ENCODE measurements at places on chromosomes 6 and 20.

GRCh38 chr6:23316131-23316530 is 746.8 kb downstream of the HDGFL1 start:
- no peak for DNase-seq

DNA sequence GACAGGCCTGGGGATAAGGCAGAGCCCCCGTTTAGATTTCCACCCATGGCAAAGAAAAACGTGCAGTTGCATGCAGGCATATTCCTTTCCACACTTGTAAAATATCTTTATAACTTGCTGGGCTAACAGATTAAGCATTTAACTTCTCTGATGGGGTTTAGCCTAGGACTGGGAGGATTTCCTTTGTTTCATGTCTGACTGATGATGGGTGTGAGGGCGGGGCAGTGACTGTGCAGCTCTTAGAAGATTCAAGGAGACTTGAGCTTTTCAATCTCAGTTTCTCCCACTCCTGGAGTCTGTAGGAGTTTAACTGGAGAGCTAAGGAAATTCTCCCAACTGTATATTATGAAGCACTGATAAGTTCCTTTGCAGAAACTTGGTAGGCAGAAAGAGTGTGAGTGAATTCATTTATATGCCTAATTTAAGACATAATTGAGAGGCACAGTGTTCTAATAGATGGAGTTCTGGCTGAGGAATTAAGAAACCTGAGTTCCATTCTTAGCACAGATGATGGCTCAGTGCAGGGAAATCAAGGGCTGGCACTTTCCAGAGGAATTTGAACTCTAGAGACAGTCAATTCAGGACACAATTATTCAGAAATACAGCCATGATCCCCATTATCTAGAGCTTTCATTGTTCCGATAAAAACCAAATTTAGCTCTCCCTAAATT is 214.6 kb upstream of the CNR1 start:
- DNase-seq: no peak

GRCh38 chr6:147133669-147134068 is 70.5 kb upstream of the STXBP5 start:
- no peak for DNase-seq

DNA sequence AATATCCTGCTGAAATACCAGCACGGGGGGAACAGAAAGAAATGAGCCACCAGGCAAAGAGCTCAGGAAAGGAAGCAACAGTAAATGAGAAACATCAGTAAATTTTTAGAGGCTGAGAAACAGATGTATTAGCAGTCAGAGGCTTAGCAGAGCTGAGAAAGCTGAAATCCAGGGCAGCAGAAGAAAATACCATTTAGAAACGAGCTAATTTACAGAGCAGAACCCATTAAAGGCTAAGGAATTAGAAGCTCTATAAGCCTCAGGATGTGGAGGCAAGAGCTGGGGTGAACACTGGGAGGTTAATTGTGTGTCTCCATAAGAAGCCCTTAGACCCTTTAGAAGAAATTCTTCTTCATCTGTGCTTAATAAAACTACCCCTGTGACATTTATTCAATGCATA is 178.6 kb upstream of the RGS17 start:
- no peak for DNase-seq

DNA sequence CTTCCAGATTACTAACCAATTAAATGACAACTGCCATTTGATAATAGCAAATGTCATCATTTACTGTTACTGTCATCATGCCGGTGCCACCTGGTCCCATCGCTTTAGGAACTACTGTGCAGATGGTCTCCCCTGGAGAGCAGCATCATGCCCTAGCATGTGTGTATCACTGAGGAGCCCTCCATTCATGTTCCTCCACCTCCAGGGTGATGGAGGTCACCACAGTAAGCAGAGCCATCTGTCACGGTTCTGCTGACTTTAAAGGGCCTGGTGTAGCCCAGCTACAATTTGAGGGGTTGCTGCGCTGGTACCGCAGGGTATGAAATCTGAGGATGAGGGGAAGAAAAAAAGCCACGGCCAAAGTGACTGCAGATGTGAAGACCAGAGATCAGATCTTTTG is 118.8 kb upstream of the KCNK16 start:
- no peak for DNase-seq

GRCh38 chr6:114249522-114249921 is 93.3 kb downstream of the HS3ST5 start:
- no peak for DNase-seq

- peak; percentile 95 for DNase-seq
These were observed at the start of gene B4GALT5 for GRCh38 chr20:49713753-49714712. B4GALT5 (minus strand) TSS chr20:49713878; CDS start chr20:49713690, 188 bp downstream.

DNA sequence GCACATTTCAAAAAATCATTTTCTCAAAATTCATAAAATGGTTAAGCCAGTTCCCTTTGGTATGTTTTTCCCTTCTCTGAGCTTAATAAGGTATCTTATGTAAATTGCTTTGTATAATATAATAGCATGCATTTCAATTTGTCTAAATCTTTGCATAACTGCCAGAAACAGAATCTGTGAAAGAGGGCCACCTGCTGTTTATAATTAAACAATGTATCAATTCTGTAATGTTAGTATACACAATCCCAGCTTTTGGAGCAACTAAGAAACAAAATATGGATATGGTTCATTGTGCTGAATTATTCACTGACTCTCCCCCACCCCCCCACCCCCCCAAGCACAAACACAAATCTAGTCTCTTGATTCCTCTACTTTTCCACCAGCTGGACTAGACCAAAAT is 54.8 kb downstream of the GPX5 start:
- DNase-seq: peak; percentile 6

DNA sequence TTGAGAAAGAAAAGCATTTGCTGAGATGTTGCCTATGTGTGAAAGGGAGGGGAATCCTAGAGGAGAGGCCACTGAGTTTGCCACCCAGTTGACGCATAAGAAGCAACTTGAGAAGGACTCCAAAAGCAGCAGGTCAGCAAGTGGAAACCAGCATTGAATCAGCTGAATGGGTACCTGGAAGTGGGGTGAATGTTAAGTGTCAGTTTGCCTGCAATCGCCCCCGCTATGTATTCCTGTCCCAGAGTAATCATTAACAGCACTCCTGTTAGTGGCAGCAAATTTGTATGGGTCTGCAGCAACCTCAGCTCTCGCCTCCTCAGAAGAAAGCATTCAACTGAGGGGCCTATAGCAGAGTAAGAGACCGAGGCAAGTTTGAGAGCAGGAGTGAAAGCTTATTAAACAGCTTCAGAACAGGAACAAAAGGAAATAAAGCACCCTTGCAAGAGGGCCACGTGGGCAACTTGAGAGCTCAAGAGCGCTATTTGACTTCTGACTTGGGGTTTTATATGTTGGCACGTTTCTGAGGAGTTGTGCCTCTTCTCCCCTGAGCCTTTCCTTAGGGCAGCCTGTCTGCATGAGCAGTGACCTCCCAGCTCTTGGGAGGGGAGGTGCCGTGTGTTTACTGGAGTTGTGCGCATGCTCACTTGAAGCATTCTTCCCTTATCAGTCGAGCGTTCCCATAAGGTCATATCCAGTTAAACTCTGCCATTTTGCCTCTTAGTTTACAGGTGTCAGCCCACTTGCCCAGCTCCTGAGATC is 122.6 kb upstream of the PHACTR1 start:
- DNase-seq: no peak

DNA sequence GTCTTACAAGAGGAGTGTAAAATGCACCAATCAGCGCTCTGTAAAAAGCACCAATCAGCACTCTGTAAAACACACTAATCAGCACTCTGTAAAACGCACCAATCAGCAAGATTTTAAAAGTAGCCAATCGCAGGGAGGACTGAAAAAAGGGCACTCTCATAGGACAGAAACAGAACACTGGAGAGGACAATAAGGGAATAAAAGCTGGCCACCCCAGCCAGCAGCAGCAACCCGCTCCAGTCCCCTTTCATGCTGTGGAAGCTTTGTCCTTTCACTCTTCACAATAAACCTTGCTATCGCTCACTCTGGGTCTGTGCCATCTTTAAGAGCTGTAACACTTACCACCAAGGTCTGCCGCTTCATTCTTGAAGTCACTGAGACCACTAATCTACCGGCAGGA is 1.7 kb upstream of the AIG1 start:
- no peak for DNase-seq

- no peak for DNase-seq
These were observed 10.8 kb upstream of the BFSP1 start for GRCh38 chr20:17541996-17542395.

DNA sequence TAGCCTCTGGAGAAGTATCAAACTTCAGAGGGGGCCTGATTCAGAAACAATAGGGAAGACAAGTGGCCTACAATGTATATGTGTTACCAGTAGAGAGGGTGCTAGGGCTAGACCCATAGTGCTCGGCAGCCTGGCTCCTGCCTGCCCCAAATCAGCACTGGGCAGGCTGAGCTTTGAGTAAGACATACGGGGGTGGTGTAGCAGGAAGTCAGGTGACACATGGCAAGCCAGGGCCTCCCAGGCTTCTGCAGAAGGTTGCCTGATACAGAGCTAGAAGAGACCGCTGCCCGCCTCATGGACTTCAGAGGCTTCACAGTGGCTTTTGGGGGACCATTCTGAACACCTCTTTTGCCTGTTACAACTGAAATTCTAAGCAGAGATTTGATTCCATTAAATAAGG is 43.4 kb downstream of the RALY start:
- DNase-seq: no peak

GRCh38 chr20:48904566-48905296 is 16.8 kb upstream of the ARFGEF2 start:
- DNase-seq: peak; percentile 82

GRCh38 chr20:62067547-62068260 is 2.0 kb upstream of the TAF4 start:
- DNase-seq: no peak

DNA sequence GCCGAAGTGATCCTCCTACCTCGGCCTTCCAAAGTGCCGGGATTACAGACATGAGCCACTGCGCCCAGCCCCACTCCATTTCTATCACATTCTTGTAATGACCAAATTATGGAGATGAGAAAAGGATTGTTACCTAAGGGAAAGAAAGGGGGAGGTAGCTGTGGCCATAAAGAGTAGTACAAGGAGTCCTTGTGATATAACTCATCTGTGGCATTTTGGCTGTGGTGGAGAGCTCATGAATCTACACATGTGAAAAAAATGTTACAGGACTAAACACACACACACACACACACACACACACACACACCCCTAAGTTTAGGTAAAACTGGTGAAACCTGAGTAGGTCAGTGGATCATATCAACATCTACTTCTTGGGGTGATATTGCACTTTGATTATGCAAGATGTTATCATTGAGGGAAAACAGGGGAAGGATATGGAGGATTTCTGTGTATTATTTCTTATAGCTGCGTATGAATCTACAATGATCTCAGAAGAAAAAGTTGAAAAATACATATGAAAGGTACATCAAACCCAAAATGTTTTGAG is 251.5 kb downstream of the TSHZ2 start:
- no peak for DNase-seq

DNA sequence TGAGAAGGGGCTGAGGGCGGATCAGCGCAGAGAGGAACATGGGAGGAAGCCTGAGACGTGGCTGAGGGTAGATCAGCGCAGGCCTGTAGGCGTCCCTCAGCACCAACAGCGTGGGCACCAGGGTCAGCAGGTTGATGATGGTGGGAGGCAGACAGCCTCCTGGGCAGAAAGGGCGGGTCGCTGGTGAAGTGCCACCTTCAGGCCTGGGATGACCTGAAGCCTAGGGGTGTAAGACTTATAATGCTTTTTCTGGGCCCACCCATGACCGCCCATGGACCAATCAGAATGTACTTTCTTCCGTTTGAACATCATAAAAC is 462.1 kb downstream of the TBC1D32 start:
- no peak for DNase-seq

- DNase-seq: no peak
These were observed 18.0 kb downstream of the HECA start for GRCh38 chr6:139152892-139153271.

DNA sequence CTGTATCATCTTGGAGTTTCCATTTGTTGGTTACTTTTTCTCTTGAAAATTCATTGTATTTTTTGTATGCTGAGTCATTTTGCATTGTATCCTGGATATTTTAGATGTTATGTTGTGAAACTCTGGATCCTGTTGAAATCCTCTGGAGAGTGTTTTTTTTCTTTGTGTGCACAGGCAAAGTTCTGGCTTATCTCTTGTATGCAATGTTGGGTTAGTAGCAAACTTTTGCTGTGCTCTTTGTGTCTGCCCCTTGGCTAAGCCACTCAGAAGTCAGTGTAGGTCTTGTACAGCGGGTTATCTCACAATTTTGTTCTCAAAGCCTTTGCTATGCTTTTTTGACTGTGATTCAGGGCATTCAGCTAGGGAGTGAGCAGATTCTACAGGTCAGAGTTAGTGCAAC is 29.1 kb upstream of the LMBRD1 start:
- no peak for DNase-seq

GRCh38 chr6:148790404-148790803 is 43.6 kb downstream of the UST start:
- no peak for DNase-seq

DNA sequence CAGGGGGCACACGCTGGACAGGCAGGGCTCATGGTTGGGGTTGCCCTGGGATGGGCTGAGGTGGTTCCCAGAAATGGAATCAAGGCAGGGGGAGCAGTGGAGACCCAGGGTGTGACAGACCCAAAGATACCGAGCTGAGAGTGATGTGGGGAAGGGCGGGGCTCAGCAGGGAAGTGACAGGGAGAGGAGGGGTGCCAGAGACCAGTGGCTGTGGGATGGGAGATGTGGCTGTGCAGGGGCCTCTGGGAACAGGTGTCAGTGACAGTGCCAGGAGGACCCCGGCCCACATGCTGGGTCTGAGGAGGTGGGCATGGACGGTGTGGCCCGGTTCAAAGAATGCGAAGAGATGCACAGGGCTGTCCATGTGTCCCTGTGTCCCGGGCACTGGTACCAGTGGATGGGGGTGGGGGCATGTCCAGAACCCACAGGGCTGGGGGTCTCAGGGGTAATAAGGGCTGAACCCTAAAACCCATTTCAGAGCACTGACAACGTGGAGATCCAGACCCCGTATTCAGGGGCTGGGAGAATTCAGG is 1.0 kb downstream of the CABLES2 start:
- no peak for DNase-seq

- peak; percentile 62 for DNase-seq
These were observed 11.1 kb downstream of the FAM110A start for GRCh38 chr20:844473-845225.

GRCh38 chr6:22658934-22659333 is 89.6 kb downstream of the HDGFL1 start:
- DNase-seq: no peak

DNA sequence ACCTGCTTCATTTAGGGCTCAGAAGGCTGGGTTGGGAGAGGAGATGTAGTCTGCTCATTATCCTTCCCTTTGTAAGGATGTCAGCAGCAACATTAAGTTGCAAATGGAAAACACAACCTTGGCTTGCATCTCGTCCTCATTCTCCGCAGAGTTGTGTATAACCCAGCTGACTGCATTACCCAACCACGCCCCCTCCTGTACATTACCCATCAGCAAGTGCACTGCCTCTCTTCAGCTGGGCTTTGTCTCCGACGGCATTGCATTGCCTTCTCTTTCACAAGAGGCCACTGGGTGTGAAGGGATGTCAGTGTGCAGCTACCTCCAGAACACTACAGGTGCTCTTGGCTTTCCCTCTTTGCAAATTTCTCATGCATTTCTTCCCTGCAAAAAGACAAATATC is 128.7 kb upstream of the TSHZ2 start:
- DNase-seq: no peak

- DNase-seq: no peak
These were observed 189.1 kb upstream of the SULF2 start for GRCh38 chr20:47974234-47974878.

GRCh38 chr6:125528621-125529041 is 220.8 kb upstream of the HEY2 start:
- DNase-seq: no peak
